ENCODE measurements at places on chromosomes 3 and 15.

DNA sequence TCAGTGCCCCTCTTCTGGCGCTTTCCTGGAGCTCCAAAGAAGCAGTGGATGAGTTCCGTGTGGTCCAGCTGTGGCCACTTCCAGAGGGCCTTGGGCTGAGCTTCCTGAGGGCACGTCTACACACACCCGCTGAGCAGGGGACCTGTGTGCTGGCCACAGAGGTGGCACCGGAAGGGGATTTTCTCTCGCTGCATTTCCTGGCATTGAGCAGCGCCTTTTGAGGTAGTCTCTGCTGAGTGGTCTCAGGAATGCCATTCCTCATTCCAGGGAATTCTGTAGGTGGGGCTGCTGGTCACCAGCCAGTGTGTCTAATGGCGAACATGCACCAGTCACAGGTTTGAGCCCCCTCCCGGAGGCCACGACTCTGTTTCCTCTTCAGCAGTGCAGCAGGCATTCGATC, 48.1 kb downstream of the AMOTL2 start:
- no peak for DNase-seq

DNA sequence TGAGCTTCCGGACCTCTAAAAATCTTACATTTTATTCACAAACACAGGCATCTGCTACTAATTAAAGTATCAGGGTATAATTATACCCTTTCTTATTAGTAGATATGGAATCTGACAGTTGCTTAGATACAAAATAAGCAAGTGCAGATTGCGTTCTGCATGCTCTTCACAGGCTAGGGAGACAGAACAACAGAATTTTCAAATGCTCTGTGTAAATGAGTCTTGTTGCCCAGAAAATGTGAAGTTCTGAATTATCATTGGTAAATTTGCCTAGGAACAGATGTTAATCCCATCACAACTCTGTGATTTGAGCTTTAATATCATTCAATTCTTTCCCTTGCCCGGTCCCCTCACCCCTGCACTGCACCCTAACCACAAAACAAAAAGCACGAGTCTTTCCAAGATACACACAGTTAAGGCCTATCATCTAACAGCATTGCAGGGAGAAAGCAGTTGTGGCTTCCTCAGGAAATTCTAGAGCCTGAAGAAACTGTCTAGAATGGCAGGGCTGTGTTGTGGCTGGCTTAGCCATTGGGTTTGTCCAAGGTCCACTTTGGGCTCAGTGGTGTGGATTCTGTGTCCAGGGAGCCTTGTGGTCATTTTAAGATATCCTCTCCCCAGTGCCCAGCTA, 119.8 kb downstream of the PDCD6IP start:
- DNase-seq = no peak

DNA sequence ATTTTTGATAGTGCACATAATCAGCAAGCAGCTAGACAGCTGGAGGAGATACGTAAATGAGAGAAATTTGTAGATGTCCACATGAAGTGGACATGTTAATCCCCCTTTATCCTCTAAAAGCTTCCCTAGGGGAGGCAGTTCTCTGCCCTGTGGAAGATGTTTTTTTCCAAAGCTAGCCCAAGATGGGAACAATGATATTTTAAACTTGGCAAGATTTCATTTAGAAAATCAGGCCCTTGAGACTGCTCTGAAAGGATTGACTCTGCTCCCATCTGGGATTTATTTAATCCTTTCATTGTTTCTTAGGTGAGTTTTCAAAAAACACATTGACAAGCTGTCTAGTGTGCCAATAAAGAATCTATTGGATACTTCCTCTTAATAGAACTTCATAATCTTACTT, 92.0 kb downstream of the SYNPR start:
- DNase-seq = no peak

DNA sequence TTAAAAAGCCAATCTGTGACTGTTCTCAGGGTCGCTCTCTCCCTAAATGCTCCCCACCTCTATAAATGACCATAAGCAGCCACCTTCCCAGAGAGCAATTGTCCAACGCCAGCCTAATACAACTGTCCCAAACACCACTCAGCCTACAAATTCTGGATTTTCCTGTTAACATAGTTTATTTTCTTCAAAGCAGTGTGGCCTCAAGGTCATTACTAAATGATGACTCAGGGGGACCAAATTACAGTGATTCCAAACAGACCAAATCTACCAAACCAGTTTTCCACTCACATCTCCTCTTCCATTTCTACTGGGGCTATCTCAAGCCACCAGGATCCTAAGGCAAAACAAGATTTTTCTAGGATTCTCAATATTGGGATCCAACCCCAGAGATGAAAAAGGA, 22.5 kb downstream of the HEXA start:
- no peak for DNase-seq

- peak; percentile 46 for DNase-seq
Measured at GRCh38 chr3:44104668-44105321, 136.9 kb upstream of the TOPAZ1 start.

DNA sequence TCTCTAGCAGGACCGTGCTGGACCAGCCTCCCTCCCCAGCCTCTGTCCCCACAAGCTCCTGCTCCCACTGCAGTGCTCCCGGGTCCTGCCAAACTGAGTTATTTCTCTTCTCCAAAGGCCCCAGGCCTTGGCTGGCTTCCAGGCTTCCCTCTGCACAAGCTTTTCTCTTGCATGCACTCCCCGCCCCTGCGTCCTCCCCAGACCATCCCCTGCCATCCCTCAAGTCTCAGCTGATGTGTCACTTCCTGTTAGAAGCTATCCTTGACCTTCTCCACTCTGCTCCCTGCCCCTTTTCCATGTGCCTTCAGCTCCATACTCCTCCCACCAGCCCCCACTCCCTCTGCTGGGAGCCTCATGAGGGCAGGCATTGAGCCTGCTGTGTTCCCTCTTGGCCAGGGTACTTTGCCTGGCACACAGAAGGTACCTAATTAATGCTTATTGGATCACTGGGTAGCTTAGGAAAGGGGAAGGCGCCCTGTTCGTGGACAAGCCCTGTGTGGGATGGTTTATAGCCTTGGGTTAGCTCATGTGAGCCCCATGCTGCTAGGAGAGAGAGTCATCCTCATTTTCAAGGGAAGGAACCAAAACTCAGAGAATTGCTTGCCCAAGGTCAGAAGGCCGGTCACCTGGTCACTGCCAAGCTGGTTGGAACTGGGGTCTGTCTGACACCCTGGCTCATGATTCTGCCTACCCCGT, 56.4 kb downstream of the FEM1B start:
- DNase-seq = peak; percentile 42

- DNase-seq = peak; percentile 9
Measured at GRCh38 chr3:20739814-20740213, 553.8 kb upstream of the SGO1 start.

- DNase-seq = no peak
Measured at GRCh38 chr3:138307899-138308298, 21.8 kb downstream of the NME9 start.

- DNase-seq = no peak
Measured at GRCh38 chr3:58497097-58497496, 5.2 kb downstream of the KCTD6 start.

DNA sequence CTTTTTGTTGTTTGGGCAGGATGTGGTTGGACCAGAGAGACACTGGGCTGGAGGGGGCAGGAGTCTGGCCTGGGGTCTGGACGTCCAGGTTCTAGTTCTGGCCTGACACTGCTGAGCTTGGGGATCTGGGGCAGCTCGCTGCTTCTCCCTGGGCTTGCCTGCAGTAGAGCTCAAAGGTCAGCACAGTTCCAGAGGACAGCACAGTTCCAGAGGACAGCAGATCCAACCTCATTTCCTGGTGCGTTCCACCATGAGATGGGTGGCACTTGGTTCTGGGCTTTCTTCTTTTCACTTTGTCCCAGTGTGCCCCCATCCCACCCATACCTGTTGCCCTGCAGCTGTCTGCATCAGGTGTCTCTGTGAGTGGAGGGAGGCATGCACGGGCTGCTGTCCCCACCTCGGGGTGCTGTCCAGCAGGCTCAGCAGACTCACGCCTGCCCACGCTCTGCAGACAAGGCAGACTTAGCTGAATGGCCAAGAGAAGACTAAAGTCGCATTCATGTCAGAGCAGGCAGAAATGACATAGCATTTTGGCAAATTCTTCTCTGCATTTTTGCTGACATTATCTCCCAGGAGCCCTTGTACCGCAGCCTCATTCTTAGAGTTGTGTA, 16.7 kb downstream of the CACNA2D3 start:
- DNase-seq = no peak

DNA sequence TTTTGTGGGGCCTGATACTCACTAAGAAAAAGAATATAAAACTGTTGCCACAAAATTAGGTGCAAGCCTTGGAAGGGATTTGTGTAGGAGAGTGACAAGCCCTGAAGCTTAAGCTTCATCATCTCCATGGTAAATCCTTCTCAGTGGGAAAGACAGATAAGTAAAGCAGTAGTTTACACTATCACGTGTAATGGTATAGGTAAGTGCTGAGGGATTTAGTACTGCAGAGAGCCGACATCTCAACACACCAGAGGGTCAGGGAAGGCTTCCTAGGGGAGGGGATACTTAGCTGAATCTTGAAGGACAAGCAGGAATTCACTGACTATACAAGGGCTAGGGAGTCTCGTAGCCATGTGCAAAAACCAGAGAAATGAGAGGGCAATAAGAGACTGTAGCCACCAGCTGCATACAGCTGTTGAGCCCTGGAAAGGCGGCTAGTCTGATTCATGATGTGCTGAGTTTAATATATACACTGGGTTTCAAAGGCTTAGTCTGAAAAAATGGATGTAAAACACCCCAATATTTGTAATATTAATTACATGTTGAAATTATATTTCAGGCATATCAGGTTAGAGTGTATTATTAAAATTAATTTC, 11.1 kb downstream of the SLC24A1 start:
- no peak for DNase-seq

DNA sequence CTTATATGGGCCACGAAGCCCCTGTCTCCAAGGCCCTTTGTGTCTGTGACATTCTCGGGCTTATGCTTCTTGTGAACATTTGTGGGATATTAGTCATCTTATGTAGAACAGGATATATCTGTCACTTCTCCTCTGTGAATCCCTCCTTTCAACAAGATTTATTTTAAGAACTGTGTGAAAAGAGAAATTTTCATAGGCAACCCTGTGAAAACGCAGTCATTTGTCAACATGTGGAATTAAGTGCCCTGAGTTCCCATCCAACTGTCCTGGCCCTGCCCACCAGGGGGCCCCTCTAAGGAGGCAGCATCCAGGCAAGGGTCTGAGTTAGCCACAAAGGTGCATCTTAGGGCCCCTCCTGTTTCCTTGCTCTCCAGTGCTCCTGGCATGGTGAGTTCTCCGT, 76.8 kb upstream of the CHRNA7 start:
- DNase-seq = no peak

DNA sequence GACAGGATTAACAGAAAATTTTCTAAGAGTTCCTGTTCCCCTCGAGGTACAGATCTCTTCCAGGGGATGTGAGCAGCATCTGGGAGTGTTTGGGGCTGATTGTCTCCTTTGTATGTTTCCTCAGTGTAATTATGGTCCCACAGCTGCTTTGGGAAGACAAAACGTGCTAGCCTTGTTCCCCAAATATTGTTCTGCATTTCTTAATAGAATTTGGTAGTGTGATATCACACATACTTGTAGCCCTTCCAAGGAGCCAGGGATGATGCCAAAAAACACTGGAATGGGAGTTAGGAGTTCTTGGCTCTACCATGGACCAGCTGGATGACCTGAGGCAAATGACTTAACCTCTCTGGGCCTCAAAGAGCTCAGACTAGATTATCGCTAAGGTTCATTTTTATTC, 19.0 kb upstream of the AGBL1 start:
- DNase-seq = no peak

DNA sequence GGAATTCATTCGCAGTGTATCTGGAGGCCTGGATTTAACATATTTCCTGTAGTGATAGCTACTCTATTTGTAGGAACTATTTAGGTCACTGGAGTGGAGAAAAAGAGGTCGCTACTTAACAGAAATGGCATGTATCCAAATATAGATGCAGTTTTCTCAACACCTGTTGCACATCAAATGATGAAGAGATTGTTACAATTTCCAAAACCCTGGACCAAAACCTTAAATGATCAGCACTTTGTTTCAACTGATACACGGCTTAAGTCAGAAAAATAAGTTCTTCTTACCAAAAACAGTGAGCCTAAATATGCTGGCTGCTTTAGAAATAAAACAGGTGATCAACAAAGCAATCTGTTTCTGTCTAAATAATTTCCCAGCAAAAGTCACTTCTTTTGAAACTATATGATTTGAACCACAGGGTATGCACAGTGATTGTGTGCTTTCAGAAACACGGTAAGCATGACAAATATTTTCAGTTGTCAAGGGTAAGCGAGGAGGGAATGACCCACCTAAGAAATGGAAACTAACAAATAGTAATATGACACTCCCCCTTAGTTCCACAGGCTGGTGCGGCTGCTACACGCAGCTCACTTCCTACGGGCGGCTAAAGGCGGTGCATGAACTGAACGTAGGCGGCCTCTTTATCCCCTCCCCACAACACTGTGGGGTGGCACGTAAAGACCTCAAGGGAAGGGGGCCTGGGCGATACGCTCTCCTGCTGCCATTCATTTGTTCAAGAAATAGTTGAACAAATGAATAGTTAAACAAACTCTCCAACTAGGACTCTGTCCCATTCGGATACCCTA, 1.1 kb downstream of the EHD4 start:
- DNase-seq = peak; percentile 56

GRCh38 chr3:67624078-67624477, 30.3 kb downstream of the SUCLG2 start:
- no peak for DNase-seq

GRCh38 chr3:105793040-105793439, 75.8 kb downstream of the CBLB start:
- no peak for DNase-seq

DNA sequence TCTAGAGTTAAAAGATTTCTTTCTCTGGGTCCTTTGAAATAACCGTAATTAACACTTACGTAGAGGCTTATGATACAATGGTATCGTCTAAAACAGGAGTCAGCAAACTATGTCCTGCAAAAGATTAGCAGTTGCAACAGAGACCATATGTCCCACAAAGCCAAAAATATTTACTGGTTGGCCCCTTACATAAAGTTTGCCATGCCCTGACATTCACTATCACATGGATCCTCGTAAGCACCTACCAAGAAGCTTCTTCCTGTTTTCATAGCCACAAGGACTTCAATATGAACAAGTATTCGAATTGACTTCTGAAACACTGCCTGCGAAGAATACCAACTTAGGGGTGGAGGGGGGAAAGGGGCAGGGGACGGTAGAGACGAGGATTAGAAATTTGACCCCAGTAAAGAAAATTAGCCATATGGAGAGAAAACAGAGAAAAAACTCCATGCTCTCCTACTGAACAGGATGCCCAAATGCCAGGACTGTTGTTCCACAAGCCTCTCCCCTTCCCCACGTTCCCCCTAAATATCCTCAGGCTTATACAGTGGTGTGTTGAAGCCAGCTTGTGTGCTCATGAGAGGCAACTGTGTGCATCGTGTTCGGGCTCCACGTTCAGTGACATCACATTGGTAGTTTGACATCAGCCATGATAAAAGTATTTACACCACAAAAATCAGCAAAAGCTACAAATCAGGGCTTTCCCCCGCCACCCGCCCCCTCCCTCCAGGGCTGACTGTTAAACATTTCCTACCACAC, 144.1 kb upstream of the HES1 start:
- DNase-seq = no peak

GRCh38 chr15:89127054-89127702, 38.9 kb downstream of the ABHD2 start:
- DNase-seq = no peak

GRCh38 chr3:89179355-89180001, 72.1 kb downstream of the EPHA3 start:
- DNase-seq = peak; percentile 2
